ENCODE measurements at places on chromosomes 7 and 10.

DNA sequence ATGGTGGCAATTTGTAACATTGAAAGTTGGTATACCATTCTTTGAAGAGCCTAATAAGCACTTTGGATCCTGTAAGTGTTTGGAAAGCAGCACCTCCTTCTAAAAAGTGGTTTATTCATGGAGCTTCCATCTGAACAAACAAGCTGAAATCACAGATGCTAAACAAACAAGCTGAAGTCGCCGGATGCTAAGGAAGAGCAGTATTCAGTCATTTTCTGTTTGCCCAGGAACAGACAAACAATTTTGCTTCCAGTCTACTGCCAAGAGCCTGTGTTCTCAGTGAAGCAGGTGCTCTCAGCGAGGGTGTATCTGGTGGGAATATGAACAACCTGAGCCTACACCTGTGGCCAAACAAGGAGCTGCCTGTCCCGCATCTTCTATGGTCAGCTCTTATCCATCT, 6.3 kb downstream of the COL28A1 start:
- DNase-seq: no peak

- DNase-seq: no peak
Observed at GRCh38 chr7:16921644-16922257, 40.0 kb upstream of the AGR3 start.

GRCh38 chr7:151940048-151940811, 16.0 kb upstream of the GALNTL5 start:
- DNase-seq: no peak

GRCh38 chr7:43508461-43508860, 74.4 kb upstream of the STK17A start:
- DNase-seq: no peak

DNA sequence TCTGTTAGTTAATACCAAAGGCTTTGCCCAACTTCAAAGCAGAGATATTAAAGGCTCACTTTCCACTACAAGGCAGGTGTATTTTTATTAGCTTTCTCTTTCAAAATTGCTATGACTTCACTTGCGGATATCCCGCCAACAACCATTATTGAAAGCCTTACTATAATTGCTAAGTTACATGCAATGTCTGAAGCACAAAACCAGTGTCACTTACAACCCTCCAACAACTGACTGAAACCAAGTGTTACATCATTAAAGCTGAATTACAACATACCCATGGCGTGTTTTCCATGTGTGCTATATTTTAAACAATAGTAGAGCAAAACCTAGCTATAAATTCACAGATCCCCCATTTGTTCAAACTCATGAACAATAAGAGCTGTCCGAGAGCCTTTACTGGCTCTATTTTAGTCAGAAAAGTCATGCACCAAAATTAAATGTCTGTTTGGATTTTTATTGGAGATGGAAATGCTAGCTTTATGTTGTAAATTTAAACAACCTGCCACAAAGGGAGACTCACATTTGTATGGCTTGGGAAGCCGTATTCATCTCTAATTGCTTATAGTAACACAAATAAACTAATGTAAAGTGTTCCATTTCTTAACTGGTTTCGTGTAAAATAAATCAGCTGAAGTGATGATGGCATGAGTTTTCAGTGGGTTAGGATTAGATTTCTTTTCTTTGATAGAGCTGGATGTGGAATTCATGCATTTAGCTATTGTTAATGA, 227.1 kb downstream of the AGMO start:
- DNase-seq: no peak

Data from NCI-H446 treated with DMSO at 0.1 percent for 48 hours (cell line).